ENCODE measurements at places on chromosomes 13 and 19.

- DNase-seq, result no peak
These were observed 4.9 kb downstream of the MBNL2 start for GRCh38 chr13:97226788-97227627.

GRCh38 chr13:88704600-88705275, 1033.6 kb downstream of the SLITRK5 start:
- no peak for DNase-seq

DNA sequence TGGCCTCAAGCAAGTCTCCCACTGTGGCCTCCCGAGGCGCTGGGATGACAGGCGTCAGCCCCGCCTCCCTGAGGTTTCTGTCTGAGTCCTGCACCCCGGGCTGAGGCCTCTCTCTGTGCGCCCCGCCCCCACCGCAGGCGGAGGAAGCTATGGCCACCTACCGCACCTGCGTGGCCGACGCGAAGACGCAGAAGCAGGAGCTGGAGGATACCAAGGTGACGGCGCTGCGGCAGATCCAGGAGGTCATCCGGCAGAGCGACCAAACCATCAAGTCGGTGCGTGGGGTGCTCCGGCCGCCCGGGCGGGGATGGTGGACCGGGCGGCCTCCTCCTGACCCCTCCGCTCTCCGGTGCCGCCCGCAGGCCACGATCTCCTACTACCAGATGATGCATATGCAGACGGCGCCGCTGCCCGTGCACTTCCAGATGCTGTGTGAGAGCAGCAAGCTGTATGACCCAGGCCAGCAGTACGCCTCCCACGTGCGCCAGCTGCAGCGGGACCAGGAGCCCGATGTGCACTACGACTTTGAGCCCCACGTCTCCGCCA, 12.7 kb downstream of the ARHGAP45 start:
- no peak for DNase-seq

DNA sequence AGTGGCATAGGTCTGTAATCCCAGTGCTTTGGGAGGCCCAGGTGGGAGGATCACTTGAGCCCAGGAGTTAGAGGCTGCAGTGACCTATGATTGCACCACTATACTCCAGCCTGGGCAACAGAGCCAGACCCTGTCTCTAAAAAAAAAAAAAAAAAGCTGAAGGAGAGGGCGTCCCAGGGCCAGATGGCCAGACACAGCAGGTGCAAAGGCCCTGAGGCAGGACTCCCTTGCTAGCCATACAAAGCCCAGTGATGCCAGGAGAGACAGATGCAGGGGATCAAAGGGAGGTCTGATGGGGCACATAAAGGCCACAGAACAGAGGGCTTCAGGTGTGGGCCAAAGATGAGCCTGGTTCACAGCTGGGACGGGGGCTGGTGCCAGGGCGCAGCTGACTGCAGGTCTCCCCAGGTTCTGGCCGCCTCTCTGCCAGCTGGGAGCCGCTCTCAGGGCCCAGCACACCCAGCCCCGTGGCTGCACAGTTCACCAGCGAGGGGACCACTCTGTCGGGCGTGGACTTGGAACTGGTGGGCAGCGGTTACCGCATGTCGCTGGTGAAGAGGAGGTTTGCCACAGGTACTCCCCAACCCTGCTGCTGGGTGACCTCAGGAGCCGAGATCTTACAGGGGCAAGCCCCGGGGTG, 7.5 kb upstream of the B3GNT3 start:
- DNase-seq, result no peak

- no peak for DNase-seq
These were observed 330.8 kb downstream of the DLEU7 start for GRCh38 chr13:50512474-50513299.

DNA sequence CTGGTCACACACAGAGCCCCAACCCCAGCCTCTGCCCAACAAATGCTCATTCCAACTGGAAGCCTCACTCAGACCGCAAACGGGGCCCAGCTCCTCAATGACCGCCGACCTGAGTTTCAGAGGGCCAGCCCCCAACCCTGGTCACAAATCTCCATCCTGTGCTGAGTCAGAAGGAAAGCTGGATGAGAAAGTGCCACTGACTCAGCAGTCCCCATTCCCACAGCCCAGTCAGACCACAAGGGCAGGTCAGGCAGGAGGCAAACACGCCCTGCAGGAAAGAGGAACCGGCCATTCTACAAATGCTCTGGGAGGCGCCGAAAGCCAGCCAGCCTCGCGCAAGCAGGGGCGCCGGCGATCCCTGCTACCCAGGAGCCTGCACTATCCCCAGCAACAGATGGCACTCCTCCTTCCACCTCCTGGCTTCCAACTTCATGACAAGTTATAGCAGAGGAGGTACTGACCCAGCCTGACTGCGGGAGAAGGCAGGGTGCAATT, 14.1 kb upstream of the PRKD2 start:
- peak; percentile 67 for DNase-seq

- DNase-seq, result no peak
These were observed 967 bp upstream of the NR2C2AP start for GRCh38 chr19:19204181-19204580.

- no peak for DNase-seq
These were observed 29.4 kb downstream of the DIAPH3 start for GRCh38 chr13:60134376-60134775.

GRCh38 chr13:52830946-52831345, 17.5 kb downstream of the PCDH8 start:
- DNase-seq, result no peak

DNA sequence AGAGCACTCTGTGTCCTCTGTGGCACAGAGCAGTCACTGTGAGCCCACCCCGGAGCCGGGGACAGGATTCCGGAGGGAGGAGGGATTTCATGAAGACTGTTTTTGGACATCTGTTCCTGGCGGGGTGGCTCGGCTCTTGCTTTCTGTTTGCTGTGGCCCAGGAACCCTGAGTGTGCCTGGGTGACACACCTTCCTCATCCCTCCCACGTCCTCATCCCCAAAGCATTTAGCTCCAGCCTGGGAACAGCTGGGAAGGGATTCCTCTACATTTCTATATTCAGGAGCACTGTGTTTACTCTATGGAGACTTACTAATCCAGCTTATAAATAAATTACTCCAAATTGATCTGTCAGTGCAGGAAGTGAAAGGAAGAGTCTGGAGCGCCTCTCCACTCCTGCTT, 97.8 kb upstream of the UBL3 start:
- DNase-seq, result no peak

- DNase-seq, result no peak
These were observed 37.7 kb downstream of the DLEU7 start for GRCh38 chr13:50805805-50806204.

DNA sequence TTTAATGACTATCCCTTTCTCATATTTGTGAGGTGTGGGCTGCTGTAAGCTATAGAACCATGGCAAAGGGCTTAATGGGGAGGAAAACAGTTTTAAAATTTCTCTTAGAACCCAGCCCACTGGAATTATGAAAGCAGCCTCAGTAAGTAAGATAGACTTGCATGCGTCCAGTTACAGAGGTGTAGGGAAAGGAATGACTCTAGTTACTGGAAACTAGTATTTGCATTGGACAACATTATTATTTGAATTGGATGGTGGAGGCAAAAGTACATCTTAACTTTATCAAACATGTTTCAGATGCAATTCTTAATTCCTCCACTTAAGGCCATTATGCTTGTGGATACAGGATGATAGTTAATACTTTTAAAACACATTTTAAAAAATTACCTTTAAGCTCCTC, 292.9 kb downstream of the SPRY2 start:
- no peak for DNase-seq

DNA sequence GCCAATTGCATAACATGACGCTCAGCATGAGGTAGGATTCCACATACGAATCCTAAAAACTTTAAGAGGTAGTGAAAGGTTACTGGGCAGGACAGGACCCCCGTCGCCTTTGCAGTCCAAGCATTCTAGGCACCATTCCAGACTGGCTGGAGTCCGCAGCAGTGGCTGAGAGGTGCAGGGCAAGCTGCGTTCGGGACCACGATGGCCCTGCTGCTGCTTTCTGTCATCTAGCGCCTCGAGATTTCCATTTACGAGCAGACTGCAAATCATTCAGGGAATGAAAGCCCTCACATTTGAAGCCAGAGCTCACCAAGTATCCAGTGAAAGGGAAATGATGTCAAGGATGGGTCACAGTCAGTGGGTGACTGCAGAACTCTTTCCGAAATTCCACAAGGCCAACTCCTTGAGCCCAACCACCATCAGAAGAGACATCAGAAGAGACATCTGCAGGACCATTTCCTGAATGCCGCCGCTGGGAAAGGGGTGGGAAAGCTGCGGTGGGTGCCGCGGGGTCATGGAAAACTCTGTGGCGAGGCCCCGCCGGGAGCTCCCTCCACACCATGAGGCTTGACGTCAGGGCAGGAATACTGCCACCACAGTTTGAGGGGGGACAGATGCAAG, 88.3 kb downstream of the COL4A1 start:
- no peak for DNase-seq

DNA sequence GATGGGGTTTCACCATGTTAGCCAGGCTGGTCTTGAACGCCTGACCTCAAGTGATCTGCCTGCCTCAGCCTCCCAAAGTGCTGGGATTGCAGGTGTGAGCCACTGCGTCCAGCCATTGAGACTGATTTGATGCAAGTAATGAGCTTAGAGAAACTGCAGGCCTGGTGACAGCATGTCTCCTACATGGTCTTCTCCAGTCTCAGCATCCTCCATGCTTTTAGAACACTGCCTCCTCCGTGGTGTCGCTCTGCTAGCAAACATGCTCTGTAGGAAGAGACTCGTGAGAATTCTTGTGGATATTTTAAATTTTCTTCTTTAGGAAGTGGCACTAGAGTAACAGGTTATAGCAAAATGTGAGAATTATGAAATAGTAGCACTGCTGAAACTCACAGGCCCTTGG, 37.1 kb downstream of the TPT1 start:
- no peak for DNase-seq

DNA sequence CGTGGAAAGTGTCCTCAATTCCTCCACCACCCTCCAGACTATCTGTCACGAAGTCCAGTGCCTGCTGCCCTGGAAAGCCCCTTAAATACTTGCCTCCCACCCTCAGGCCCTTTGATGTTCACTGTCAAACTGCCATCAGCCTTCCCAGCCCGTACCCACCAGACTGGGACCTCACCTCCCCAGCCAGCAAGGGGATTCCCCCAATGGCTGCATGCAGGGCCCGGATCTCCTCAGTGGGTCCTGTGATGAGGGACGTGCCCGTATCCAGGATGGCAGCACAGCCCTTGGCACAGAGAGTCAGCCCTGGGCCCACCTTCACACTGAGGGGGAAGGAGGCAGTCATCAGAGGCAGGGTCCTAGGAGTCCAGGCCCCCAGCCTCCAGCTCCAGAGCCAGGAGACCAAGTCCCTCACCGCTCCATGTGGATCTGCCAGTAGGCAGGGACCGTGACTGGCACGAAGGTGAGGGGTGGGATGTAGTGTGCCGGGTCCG, 6.1 kb downstream of the NAPSA start:
- DNase-seq, result no peak

DNA sequence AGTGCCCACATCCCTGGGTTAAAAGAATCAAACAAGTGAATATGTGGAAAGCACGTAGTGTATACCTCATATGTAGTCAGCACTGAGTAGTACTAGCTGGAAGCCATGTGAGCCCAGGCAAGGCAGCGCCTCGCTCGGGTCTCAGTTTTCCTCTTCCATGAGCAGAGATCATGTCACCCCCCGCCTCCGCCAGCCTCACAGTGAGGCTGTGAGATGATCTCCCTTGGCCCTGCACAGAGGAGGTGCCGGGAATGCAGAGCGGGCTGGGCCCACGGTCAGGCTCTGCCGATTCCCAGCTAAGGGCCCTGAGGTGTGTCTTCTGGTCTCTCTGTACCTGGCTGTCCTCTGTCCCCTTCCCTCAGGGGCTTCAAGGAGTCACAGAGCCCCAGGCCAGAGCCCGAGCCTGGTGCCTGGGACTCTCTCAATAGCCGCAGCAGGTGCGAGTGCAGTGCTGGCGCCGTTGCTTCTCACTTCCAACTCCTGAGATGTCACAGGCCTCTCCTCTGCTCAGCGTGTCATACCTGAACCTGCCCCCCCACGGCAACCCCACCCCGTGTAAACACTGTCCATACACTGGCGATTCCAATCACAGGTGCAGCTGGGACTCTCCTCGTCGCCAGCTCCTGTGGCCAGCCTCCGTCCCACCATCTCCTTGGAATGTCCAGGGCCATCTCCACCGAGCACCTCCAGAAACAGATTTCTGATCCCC, 26.9 kb downstream of the DPF1 start:
- DNase-seq, result no peak

- DNase-seq, result no peak
These were observed 18.8 kb upstream of the MTRF1 start for GRCh38 chr13:41282129-41282571.

- no peak for DNase-seq
These were observed 1.4 kb downstream of the NPAS1 start for GRCh38 chr19:47020992-47021496.

GRCh38 chr13:112574416-112574815, 13.5 kb downstream of the TUBGCP3 start:
- no peak for DNase-seq

DNA sequence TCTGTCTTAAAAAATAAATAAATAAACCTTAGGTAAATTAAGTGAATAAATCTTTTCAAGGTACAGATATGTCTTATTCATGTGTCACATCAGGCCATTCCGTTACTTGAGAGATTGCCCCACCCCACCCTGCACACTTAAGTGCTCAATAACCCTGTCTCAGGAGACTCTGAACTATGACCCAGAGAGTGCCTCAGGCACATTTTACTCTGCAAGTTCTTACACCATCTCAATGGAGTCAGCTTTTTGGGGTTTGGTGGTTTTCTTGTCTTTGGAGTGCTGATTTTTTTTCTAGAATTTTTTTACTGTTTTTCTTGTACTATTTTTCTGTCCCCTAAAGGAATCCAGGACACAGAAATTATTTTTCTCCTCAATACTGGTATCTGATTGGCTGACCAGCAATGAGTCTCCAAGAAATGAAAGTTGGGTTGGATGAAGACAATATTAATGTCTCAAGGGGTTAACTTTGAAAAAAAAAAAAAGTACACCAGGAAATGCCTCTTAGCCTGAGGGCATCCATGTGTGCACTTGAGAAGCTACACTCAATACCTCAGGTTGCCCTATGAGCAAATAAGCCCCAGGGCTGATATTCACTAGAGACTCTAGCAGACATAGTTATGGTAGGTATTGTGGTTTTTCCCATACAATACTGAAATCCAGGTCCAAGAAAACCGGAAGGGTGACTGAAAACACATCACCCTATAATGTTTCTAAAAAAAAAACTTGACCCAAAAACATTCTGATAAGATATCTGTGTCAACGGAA, 114.6 kb upstream of the ZNF91 start:
- DNase-seq, result peak; percentile 41

GRCh38 chr13:111484959-111485358, 164.5 kb downstream of the TEX29 start:
- no peak for DNase-seq

- DNase-seq, result no peak
These were observed 723.9 kb downstream of the GPC5 start for GRCh38 chr13:92122186-92122853.

DNA sequence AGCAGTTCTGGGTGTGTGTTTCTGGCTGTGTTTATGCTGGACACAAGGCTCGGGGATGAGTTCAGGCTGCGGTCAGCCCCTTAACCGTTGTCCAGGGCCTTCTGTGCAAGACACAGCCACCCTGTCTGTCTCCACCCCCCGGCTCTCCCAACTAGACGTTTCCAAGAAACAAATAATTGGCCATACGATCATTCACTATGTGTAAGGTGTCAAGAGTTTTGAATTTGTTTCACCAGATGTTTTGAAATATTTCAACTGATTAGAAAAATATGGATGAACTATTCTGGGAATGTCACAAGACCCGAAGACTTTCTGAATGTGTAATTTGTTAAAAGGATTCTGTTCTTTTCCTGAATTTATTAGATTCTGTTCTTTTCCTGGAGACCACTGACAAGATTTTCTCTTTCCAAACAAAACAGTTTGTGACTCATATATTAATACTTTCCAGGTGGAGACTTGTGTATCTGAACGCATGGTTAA, 318.2 kb downstream of the MYO16 start:
- DNase-seq, result no peak
